ENCODE measurements at places on chromosomes 7 and 10.
A peak's percentile ranks its signal among the peaks of the same experiment; 100 is the strongest.

- no peak for DNase-seq
These were observed 229.3 kb downstream of the AUTS2 start for GRCh38 chr7:69827558-69827957.

DNA sequence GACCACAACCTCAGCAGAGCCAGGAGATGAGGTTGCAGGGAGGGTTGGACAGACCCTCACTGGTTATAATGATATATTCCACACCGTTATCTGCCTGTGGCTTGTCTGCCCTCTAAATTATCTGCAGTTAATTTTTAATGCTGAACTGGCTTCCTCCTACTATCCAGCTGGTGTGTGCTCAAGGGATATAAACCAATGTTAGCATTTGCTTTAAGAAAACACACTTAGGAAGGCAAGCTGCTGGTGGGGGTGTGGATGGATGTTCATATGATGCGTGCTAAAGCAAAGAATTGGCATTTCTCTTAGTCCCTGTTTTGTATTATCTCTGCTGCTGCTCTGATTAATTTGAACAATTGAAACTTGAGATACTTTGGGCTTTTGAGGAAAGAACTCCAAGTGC, 132.2 kb upstream of the NPVF start:
- peak; percentile 34 for DNase-seq

GRCh38 chr7:98249106-98249505, 2.9 kb downstream of the TECPR1 start:
- DNase-seq = no peak

GRCh38 chr7:79141252-79141651, 312.2 kb downstream of the MAGI2 start:
- DNase-seq = no peak

DNA sequence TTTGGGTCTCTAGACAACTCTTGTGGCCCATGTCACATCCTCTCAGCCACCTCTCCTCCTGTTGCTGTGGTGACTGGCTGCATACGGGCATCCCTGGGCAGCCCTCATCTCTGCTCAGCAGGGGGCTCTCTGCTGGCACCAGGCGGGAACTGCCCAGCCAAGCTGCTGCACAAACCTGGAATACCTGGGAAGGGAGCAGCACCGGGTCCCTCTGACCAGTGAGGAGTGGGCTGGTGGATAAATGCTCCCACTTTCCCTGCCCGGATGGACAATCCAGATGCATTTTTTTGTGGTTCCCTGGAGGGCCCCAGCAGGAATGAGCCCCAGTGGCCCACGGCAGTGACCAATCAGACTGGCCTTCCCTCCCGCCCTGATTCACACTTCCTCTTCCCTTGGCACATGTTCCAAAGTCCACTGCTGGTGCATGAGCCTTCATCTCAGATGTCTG, 21.9 kb downstream of the GRID1 start:
- no peak for DNase-seq

Data from NCI-H1436 (cell line).